ENCODE measurements at places on chromosomes 13 and 19.

DNA sequence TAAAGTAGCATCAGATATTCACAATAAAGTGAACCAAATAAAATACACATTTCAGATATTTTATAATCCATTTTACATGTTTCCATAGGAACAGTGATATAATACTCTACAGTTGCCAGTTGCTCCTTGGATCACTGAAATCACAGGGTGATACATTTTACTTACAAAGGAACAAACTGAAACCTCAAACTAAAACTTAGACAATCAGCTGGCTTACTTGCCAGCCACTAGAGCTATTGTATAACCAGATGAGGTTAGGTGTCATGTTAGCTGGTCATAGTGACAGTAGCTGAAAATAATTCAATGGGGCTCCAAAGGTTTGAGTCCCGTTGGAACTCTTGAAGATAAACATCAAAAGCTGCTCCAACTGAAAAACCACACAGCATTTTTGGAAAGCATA lies 274.6 kb downstream of the ITGBL1 start:
- no peak for DNase-seq

DNA sequence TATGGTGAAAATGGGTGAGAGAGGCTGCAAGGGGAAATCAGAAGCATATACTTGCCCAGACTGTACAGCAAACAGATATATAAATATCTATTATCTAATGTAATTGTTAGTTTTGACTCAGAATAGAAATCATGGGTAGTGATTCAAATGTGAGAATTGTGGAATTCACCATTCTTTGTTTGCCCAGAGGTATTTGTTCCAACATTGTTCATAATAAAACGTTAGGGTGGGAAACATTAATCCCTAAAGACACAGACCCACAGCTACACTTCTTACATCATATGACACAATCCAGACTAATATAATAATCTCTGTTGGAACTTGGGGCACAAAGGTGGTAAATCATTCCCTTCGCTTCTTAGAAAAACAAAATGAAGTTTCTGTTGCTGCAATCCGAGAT lies 646.5 kb upstream of the SLITRK6 start:
- no peak for DNase-seq

GRCh38 chr19:34257559-34257924 lies 3.2 kb downstream of the GARRE1 start:
- DNase-seq, result no peak

GRCh38 chr19:16463341-16463990 lies 8.3 kb downstream of the EPS15L1 start:
- no peak for DNase-seq

DNA sequence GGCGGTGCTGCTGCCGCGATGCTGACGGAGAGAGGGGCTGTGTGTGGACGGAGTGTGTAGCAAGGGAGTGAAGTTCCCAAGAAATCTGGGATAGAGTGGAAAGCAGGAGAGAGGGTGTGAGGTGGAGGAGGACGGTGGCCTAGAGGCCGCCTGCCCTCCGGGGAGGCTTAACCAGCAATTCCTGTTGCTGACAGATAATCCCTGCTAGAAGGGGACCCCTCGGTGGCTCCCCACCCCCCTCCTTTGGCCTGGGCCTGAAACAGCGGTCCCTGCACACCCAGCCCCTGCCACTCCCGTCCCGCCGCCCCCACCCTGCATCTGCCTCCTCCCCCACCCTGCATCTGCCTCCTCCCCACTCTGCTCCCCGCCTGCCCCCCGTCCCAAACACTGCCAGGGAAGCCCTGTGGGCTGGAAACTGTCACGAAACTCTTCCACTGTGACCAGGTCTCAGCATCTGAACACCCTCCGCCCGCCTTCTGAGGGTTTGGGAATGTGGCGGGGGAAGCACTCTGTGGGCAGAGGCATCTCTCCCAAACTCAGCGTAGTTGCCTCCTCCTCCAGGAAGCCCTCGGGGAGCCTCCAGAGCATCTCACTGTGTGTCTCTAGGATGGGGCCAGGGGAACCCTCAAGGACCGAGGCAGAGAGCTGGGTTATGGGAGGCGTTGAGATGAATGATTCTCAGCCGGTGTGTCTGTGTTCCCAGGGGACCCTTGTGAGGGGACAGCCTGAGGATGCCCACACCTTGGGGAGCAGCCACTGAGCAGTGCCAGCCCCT lies 17.1 kb upstream of the MATK start:
- DNase-seq, result no peak

DNA sequence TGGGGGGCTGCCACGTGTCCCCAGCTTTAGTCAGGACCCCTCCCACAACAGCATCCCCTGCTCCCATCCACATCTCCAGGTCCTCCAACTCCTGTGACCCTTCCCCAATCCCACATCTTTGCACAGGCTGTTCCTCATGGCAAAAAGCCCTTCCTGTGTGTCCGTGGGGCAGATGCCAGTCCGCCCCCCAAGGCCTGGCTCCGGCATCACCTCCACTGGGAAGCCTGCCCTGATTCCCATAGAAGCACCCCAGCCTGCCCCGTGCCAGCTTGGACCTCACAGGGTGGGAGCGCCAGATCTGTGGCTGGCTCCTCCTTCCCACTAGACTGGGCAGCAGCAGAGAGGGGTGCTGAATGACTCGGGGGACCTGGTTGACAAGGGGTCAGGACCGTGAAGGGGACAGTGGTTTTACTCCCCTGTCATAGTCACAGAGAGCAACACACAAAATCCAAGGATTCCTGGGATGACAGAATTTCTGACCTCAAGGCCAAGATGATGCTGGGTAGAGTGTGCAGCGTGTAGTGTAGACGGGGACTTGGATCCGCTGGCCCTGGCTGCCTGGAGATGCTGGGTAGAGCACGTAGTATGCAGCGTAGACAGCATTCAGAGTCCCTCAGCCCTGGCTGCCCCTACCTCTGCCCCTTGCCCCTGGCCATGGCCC lies 13.3 kb downstream of the KLF2 start:
- DNase-seq, result no peak

DNA sequence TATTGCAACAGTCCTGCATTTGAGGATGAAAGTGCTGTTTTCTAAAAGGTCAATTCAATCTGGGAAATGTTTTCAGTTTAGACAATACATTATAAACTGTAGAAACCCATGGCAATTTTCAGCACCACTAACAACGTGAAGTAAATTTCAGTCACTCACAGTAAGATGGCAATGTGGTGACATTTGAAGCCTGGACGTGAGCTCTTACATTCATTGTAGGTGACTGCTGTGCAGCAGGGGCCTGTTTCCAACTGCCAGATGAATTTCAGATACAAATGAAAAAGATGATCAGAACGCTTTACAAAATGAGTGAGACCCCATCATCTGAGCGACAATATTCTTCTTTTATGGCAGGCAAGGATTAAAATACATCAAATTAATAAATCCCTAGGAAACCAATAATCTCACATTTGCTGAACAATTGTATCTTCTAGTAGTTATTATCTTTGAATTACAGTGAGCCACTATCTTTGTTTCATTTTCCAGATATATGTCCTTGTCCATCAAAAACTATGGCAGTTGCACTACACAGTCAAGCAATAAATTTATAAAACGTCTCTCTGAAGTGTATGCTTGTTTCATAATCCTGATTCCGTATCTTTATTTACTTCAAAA lies 1816.8 kb downstream of the OLFM4 start:
- no peak for DNase-seq

DNA sequence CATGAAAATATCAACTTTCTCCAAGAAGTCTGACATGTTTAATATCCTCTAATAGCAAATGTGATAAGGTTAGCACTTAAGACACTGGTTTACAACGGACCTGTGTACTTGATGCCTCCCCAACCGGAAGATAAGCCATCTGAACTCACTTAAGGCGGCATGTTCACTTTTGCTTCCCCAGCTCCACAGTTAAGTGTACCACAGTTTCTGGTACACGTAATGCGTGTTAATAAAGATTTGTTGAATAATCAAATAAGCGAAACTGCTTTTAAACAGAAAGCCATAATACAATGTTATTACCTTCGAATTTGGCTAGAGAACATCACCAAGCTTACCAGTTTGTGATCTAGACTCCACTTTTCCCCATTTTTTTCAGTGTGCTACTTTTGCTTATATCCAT lies 1.4 kb upstream of the PAN3 start:
- no peak for DNase-seq

- DNase-seq, result no peak
Observed at GRCh38 chr19:18504886-18505610, 16.8 kb downstream of the ELL start.

All from stimulated activated CD4-positive, alpha-beta T cell treated with anti-CD3 and anti-CD28 coated beads, Interleukin-2, amount 100 ng/mL, for 4 hours (primary cell).